Osteocyte (in vitro differentiated cells): ENCODE measurements at places on chromosomes 1 and 21. TPM values are rescaled to one million over a fixed set of nuclear protein-coding genes. Genes with fewer than 3 reads are reported as not detected.
A peak's percentile ranks its signal among the peaks of the same experiment; 100 is the strongest.

- DNase-seq = no peak
- H3K27ac ChIP-seq = no peak overlapping the region
- no peaks in the 10 kb centered on the region for H3K27me3 ChIP-seq
- H3K4me3 ChIP-seq = no peak overlapping the region
Measured at GRCh38 chr1:245972476-245972875, 534.6 kb downstream of the SMYD3 start.

- H3K4me1 ChIP-seq = peaks cover 25% of the 10 kb centered on the region
- DNase-seq = no peak
- H3K4me3 ChIP-seq = no peak overlapping the region
Measured at GRCh38 chr1:159927849-159928431, 2.6 kb upstream of the TAGLN2 start.

- no peak overlapping the region for H3K27ac ChIP-seq
- DNase-seq = no peak
Measured at GRCh38 chr1:202964791-202965410, 2.2 kb downstream of the CYB5R1 start.

DNA sequence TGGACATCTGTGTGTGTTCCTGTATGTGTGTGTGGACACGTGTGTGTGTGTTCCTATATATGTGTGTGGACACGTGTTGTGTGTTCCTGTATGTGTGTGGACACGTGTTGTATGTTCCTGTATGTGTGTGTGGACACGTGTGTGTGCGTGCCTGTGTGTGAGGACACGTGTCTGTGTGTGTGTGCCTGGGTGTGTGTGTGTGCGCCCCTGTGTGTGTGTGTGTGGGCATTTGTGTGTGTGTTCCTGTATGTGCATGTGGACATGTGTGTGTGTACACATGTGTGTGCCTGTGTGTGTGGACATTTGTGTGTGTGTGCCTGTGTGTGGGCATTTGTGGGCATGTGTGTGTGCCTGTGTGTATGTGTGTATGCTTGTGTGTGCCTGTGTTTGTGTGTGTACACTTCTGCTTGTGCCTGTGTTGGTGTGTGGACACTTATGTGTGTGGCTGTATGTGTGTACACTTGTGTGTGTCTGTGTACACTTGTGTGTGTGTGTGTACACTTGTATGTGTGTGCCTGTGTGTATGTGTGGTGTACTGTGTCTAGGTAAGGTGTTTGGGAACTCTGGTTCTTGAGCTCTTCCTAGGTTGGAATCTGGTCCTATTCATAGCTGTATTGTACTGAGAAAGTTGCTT lies 3.7 kb upstream of the IGSF21 start:
- no peak overlapping the region for H3K4me3 ChIP-seq
- no peak for DNase-seq
- H3K4me1 ChIP-seq = peaks cover 1% of the 10 kb centered on the region
- no peak overlapping the region for H3K27ac ChIP-seq
- H3K27me3 ChIP-seq = peaks cover 34% of the 10 kb centered on the region

GRCh38 chr1:67846538-67846937 lies 13.3 kb upstream of the GNG12 start:
- no peaks in the 10 kb centered on the region for H3K36me3 ChIP-seq
- H3K4me1 ChIP-seq = peaks cover 17% of the 10 kb centered on the region
- DNase-seq = no peak
- H3K27ac ChIP-seq = no peak overlapping the region
- no peak overlapping the region for H3K4me3 ChIP-seq

DNA sequence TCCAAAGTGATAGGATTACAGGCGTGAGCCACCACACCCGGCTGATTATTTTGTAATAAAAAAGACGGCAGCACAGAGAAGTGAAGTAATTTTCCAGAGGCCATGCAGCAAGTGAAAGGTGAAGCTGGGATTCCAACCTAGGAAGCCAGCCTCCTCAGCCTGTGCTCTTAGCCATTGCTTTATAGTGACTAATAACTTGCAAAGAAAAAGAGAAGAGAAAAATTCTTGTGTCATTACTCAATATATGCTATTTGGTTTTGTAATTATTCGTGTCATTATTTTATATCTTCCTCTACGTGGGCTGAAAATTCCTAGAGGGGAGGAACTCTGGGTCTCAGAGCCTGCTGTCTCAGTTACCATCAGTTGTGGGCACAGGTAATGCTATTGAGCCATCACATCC lies 1.6 kb upstream of the IER5 start:
- DNase-seq = no peak
- H3K27ac ChIP-seq = peak overlapping the region; percentile 27
- no peak overlapping the region for H3K4me3 ChIP-seq
- peaks cover 14% of the 10 kb centered on the region for H3K36me3 ChIP-seq
- H3K27me3 ChIP-seq = no peaks in the 10 kb centered on the region

- no peak overlapping the region for H3K27ac ChIP-seq
- H3K36me3 ChIP-seq = peaks cover 2% of the 10 kb centered on the region
- peaks cover 15% of the 10 kb centered on the region for H3K4me1 ChIP-seq
Measured at GRCh38 chr21:38905328-38905727, 99.6 kb downstream of the ETS2 start.

DNA sequence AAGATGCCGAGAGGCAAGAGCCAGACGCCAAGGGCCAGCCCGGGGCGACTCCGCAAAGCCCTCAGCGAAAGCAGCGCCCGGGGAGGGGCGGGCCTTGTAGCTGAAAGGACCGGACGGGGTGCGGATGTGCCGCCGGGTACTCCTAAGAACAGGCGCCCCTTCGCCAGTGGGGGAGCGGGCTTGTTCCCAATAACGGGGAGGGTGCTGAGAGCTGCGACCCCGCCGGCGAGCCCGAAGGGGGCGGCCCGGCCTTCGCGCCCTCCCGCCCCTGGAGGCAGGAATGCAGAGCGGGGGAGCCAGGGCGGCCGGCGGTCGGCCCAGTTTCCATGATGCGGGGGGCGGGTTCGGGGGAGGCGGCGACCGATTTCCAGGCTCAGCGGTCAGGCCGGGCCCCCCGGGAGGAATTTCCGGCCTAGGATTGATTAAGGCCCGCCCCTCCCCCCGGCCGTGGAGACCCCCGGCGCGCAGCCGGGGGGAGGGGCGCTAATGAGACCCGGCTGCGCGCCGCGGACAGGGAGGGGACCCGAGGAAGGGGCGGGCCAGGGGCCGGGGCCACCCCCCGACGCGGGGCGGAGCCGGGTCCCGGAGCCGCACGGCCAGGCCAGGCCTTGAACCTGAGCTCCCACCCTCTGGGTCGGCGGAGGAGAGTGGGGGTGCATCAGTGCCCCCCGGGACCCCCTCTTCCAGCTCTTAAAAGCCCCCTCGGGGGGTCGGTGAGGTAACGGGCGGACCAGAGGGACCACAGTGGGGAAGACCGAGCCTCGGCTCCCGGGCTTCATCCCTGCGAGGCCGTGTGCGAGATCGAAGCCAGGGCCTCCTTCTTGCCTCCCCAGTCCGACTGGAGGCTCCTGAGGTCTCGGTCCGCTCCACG lies 898 bp upstream of the TMEM200B start:
- peaks cover 17% of the 10 kb centered on the region for H3K4me1 ChIP-seq
- DNase-seq = peak; percentile 95
- H3K27ac ChIP-seq = peak overlapping the region; percentile 92
- H3K27me3 ChIP-seq = no peaks in the 10 kb centered on the region
- H3K4me3 ChIP-seq = peak overlapping the region; percentile 76
- H3K36me3 ChIP-seq = no peaks in the 10 kb centered on the region

DNA sequence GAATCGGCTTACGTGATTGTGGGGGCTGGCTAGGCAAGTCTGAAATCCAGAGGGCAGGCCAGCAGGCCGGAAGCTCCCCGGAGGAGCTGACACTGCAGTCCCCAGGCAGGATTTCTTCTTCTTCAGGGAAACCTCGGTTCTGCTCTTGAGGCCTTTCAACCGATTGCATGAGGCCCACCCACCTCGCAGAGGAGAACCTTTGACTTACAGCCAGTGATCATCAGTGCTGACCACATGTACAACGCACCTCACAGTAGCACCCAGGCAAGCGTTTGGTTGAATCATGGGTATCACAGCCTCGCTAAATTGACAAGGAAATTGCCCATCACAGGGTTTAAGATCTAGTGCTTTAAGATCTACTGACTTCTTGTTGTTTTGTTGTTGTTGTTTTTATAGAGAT lies 23.6 kb upstream of the GPR157 start:
- peaks cover 4% of the 10 kb centered on the region for H3K4me1 ChIP-seq
- no peak overlapping the region for H3K27ac ChIP-seq
- DNase-seq = no peak
- H3K4me3 ChIP-seq = no peak overlapping the region

DNA sequence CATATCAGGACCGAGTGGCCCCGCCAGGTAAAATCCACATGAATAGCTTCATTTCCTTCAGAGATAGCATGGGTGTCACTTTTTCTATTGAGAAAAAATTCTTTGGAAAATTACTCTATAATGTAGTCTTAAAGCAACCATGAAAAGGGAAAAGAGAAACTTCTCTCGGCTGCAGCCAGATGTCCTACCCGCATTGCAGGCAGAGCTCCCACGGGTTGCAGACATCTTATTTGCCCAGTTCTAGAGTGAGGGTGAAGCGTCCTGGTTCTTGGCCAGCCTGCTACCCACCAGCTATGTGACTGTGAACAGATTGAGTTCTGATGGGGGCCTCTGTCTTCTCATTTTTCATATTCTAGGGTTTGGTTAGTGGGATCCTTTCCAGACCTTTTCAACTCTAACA lies 5.0 kb downstream of the ATP1B1 start:
- peak overlapping the region; percentile 89 for H3K27ac ChIP-seq
- H3K4me1 ChIP-seq = peaks cover 78% of the 10 kb centered on the region
- H3K4me3 ChIP-seq = no peak overlapping the region
- no peaks in the 10 kb centered on the region for H3K27me3 ChIP-seq
- peaks cover 20% of the 10 kb centered on the region for H3K36me3 ChIP-seq

GRCh38 chr1:196558411-196558810 lies 49.8 kb downstream of the KCNT2 start:
- H3K27ac ChIP-seq = peak overlapping the region; percentile 91
- peak overlapping the region; percentile 78 for H3K4me3 ChIP-seq
- H3K36me3 ChIP-seq = peaks cover 20% of the 10 kb centered on the region

DNA sequence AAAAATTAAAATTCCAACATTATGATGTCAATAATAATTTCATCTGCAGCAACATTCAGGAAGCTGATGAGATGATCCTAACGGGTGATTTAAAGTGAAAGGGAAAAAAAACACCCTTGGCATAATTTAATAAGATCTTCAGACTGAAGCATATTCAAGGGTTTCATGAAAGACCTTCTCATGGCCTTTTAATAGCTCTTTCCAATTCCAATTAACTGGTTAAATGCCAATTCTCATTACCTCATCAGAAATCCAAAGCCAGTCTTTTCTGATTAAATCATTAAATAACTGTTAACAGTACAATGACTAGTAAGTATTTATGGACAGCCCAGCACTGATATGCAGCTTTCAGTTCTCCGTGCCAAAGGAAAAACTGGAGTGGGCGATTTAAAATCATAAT lies 407.5 kb downstream of the SMYD3 start:
- H3K4me1 ChIP-seq = peaks cover 9% of the 10 kb centered on the region
- H3K4me3 ChIP-seq = no peak overlapping the region
- no peak for DNase-seq
- no peaks in the 10 kb centered on the region for H3K27me3 ChIP-seq
- no peaks in the 10 kb centered on the region for H3K36me3 ChIP-seq

DNA sequence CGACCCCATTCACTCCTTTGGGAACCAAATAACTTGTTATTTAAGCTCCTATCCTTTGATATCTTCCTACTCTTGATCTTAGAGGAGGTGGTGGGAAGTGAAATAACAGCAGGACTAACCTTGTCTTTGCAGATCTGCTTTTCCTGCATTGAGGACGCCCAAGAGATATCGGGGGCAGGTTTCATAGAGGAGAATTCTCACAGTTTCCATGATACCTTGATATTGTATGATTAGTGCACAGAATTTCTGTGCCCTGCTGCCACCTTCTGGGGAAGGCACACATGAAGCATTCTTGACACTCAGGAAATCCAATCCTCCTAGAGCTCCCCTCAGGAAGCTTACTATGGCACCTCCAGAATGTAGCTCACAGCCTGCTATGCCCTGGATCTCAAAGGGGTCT lies 1.6 kb downstream of the CD1B start:
- DNase-seq = no peak
- no peaks in the 10 kb centered on the region for H3K36me3 ChIP-seq
- H3K4me1 ChIP-seq = no peaks in the 10 kb centered on the region
- H3K4me3 ChIP-seq = no peak overlapping the region
- no peak overlapping the region for H3K27ac ChIP-seq

DNA sequence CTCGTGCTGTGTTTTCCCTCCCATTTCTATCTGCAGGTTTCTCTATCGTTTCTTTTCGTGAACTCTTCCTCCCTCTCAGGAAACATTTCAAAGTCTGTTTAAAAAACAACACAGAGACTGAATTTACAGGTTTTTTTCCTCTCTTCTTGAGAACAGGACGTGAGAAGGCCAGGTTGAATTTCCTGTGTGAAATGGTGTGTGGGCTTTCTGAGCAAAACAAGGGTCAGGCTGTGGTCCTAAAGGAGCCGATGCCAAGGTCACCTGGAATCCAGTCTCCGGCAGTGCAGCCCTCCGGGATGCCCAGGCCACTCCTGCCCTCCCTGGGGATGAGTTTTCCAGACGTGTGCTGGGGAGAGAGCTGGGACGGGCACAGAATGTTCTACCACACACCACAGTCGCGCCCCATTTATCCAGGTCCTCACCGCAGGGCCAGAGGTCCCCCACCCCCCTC lies 62.7 kb upstream of the RUNX3 start:
- H3K4me1 ChIP-seq = peaks cover 14% of the 10 kb centered on the region
- no peak overlapping the region for H3K27ac ChIP-seq
- peaks cover 17% of the 10 kb centered on the region for H3K27me3 ChIP-seq

DNA sequence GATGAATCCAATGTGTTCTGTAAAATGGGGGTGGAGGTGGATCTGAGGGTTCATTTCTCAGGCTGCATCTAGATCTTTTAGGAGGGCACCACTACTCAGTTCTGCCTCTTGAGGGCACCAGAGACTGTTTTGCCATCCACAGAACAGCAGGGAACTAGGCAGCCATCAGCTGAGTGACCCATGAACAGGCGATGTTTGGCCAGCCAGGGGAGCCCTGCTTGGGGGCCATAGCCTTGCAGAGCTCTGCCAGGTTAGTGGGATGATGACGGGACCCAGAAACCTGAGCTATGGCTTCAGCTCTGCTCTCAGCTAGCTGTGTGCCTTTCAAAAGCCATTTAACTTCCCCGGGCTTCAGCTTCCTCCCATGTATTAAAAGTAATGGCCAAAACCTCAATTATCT lies 13.4 kb upstream of the NOS1AP start:
- no peaks in the 10 kb centered on the region for H3K36me3 ChIP-seq
- H3K4me3 ChIP-seq = no peak overlapping the region
- H3K4me1 ChIP-seq = peaks cover 2% of the 10 kb centered on the region
- peaks cover 11% of the 10 kb centered on the region for H3K27me3 ChIP-seq

DNA sequence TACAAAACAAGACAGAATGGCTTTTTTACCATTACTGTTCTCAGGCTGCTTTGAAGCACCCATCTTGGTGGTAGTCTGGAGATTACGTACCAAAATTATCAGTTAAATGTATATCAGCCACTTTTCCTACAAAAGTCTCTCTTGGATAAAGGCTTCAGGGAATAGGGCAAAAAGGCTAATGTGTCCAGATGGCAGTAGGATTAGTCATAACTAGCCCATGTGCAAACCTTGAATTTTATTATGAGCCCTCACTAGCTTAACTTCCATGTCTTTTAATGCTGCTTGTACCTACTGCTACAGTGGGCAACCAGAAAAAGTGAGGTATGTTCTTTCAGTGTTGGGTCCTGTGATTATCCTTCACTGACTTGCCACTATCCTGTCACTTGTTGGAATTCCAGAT lies 51.0 kb downstream of the PLPPR4 start:
- DNase-seq = no peak
- no peak overlapping the region for H3K27ac ChIP-seq
- H3K4me3 ChIP-seq = no peak overlapping the region
- no peaks in the 10 kb centered on the region for H3K4me1 ChIP-seq
- H3K27me3 ChIP-seq = peaks cover 6% of the 10 kb centered on the region

SPRR1B gene
- total RNA-seq = not detected in 2 replicates

NGF gene
- total RNA-seq = 14.8 and 19.6 TPM in 2 replicates

LCE3D gene
- not detected in 2 replicates for total RNA-seq

PRAMEF15 gene
- not detected in 2 replicates for total RNA-seq

ARHGAP30 gene
- total RNA-seq = not detected in 2 replicates

HAPLN2 gene
- total RNA-seq = 0.35 TPM in 1 of 2 replicates, not detected in the other
